ENCODE measurements at places on chromosomes 7 and 10.

DNA sequence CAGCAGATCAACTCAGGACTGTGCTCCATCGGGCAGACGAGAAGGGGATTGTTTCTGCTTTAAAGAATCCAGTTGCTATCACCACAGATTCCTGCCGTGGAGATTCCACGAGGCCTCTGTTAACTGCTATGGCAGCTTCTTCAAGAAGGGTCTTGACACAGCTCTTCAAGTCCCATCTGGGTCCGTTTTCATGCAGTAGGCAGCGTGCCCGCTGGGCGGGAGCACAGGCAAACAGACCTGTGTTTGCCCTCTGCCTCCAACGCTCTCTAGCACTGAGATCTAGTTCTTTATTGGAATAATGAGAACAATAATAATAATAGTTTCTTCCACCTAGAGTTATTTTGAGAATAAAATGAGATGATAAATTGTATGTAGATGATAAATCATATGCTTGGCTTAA is 127.2 kb upstream of the SP8 start:
- DNase-seq, result no peak
- no peaks in the 10 kb centered on the region for H3K4me1 ChIP-seq
- no peaks in the 10 kb centered on the region for H3K36me3 ChIP-seq
- H3K27me3 ChIP-seq, result no peaks in the 10 kb centered on the region
- no peak overlapping the region for H3K4me3 ChIP-seq
- no peak overlapping the region for H3K27ac ChIP-seq

- H3K4me3 ChIP-seq, result no peak overlapping the region
- peaks cover 6% of the 10 kb centered on the region for H3K27me3 ChIP-seq
- no peak for DNase-seq
- H3K36me3 ChIP-seq, result peaks cover 8% of the 10 kb centered on the region
- H3K4me1 ChIP-seq, result peaks cover 34% of the 10 kb centered on the region
- H3K27ac ChIP-seq, result no peak overlapping the region
Measured at GRCh38 chr10:129108378-129108777, 358.7 kb upstream of the MGMT start.

GRCh38 chr7:51138123-51139085 is 178.2 kb downstream of the COBL start:
- H3K27ac ChIP-seq, result no peak overlapping the region
- peaks cover 6% of the 10 kb centered on the region for H3K27me3 ChIP-seq
- DNase-seq, result no peak
- H3K36me3 ChIP-seq, result no peaks in the 10 kb centered on the region

DNA sequence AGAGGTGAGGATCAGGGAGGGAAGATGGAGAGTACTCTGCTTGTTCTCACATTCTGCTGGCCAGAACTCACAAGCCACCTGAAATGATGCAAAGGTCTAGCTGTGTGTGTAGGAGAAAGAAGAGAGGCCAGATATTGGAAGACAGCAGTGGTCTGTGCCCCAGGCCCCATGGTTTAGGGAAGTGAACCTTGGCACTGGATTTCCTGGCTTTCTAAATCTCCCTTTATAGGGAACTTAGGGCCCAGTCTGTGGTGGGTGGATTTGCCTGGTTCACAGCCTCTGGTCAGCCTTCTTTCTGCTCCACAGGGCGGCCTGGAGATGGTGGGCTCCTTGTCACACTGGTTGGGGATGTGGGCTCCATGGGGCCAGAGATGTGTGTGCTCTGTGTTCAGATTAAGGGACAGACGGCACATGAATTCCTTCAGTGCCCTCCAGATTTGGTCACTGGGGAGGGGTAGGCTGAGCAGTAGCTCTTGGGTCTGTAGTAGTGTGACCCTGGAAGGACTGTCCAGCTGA is 9.5 kb upstream of the SH2D4B start:
- no peak overlapping the region for H3K4me3 ChIP-seq
- no peaks in the 10 kb centered on the region for H3K27me3 ChIP-seq
- DNase-seq, result no peak

DNA sequence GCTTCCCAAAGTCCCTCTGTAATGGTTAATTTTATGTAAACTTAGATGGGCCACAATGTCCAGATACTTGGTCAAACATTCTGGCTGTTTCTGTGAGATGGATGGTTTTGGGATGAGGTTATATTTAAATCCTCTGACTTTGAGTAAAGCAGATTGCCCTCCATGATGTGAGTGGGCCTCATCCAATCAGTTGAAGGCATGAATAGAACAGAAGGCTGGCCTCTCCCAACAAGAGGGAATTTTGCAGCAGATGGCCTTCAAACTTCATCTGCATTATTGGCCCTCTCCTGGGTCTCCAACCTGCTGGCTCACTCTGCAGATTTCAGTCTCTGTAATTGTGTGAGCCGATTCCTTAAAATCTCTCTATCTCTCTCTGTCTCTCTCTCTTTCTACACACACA is 362.3 kb downstream of the GRID1 start:
- no peaks in the 10 kb centered on the region for H3K4me1 ChIP-seq
- H3K36me3 ChIP-seq, result no peaks in the 10 kb centered on the region
- peaks cover 10% of the 10 kb centered on the region for H3K27me3 ChIP-seq
- H3K27ac ChIP-seq, result no peak overlapping the region

DNA sequence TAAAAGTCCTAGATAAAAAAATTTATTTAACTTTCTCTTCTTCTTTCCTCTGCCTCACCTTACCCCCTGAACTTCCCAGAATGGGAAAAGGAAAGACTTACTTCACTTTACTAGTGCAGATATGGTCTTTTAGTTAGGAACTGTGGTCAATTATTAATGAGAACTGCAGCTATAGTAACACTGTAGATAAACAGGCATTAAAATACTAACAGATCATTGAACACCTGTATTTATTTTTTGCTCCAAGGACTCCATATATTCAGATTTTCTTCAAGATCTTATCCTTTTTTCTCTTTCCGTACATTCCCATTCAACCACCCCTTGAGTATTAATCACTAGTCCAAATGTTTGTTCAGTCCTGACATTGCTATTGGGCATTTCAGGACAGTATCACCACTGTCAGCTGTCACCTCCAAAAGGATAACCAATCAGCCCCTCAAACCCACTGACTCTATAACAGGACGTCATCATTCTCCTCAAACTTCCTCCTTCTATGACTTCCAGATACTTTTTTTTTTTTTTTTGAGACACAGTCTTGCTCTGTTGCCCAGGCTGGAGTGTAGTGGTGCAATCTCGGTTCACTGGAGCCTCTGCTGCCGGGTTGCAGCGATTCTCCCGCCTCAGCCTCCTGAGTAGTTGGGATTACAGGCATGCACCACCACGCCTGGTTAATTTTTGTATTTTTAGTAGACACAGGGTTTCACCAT is 4.2 kb downstream of the CPVL start:
- no peaks in the 10 kb centered on the region for H3K4me1 ChIP-seq
- H3K27ac ChIP-seq, result no peak overlapping the region
- no peak overlapping the region for H3K4me3 ChIP-seq
- no peaks in the 10 kb centered on the region for H3K36me3 ChIP-seq
- peaks cover 31% of the 10 kb centered on the region for H3K27me3 ChIP-seq

GRCh38 chr7:138243430-138243829 is 167.2 kb downstream of the AKR1D1 start:
- H3K27ac ChIP-seq, result no peak overlapping the region
- H3K4me3 ChIP-seq, result no peak overlapping the region
- no peaks in the 10 kb centered on the region for H3K36me3 ChIP-seq
- H3K27me3 ChIP-seq, result peaks cover 2% of the 10 kb centered on the region

GRCh38 chr10:43249962-43250614 is 16.8 kb downstream of the RASGEF1A start:
- H3K27ac ChIP-seq, result no peak overlapping the region
- no peaks in the 10 kb centered on the region for H3K4me1 ChIP-seq
- H3K36me3 ChIP-seq, result no peaks in the 10 kb centered on the region
- DNase-seq, result no peak
- H3K4me3 ChIP-seq, result no peak overlapping the region
- H3K27me3 ChIP-seq, result peaks cover 22% of the 10 kb centered on the region

DNA sequence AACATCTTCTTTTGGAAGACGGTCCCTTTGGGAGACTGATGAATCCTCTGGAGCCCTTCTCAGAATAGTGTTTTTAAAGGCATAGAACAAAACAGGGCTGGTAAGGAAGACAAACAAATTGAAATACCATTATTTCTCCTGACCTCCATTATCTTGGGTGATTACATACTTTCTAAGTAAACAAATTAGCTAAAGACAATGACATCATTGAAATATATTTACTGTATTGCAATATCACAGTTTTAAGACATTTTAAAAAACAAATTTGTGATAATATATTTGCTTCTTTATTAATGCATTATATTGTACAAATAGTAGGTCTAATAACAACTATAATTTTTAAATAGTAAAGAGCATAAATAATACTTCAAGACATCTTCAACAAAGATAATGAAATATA is 152.2 kb upstream of the CDK1 start:
- no peak overlapping the region for H3K27ac ChIP-seq
- no peaks in the 10 kb centered on the region for H3K4me1 ChIP-seq
- no peak overlapping the region for H3K4me3 ChIP-seq

GRCh38 chr7:50863053-50863452 is 80.4 kb upstream of the GRB10 start:
- no peaks in the 10 kb centered on the region for H3K36me3 ChIP-seq
- H3K27ac ChIP-seq, result no peak overlapping the region

DNA sequence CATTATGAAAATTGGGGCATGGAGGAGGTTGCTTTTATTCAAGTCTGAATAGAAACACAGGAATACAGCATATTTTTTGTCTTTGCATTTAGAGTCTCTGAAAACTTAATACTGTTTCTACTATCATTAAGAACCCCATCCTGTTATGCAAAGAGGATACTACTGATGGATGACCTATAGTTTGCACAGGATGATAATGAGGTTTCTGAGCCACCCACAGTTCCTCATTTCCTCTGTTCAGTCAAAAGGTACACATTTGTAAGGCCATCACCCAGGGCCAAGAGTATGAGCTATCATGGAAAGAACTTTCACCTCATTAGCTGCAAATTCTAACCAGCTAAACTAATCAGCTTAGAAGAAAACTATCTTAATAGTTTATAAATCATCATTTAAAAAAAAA is 213.0 kb upstream of the CHRM2 start:
- H3K4me1 ChIP-seq, result no peaks in the 10 kb centered on the region
- no peak overlapping the region for H3K4me3 ChIP-seq
- H3K27me3 ChIP-seq, result no peaks in the 10 kb centered on the region
- no peak overlapping the region for H3K27ac ChIP-seq
- H3K36me3 ChIP-seq, result no peaks in the 10 kb centered on the region

- no peak overlapping the region for H3K27ac ChIP-seq
- H3K4me1 ChIP-seq, result peaks cover 4% of the 10 kb centered on the region
- peaks cover 62% of the 10 kb centered on the region for H3K27me3 ChIP-seq
Measured at GRCh38 chr7:128353189-128353588, 8.3 kb downstream of the PRRT4 start.

- DNase-seq, result no peak
- H3K4me3 ChIP-seq, result no peak overlapping the region
- no peaks in the 10 kb centered on the region for H3K36me3 ChIP-seq
- no peaks in the 10 kb centered on the region for H3K4me1 ChIP-seq
- H3K27ac ChIP-seq, result no peak overlapping the region
- H3K27me3 ChIP-seq, result peaks cover 14% of the 10 kb centered on the region
Measured at GRCh38 chr10:70084189-70084588, 31.5 kb downstream of the MACROH2A2 start.

- no peaks in the 10 kb centered on the region for H3K27me3 ChIP-seq
- no peak overlapping the region for H3K27ac ChIP-seq
- no peak for DNase-seq
- H3K4me1 ChIP-seq, result no peaks in the 10 kb centered on the region
- no peak overlapping the region for H3K4me3 ChIP-seq
Measured at GRCh38 chr7:157976406-157976805, 611.2 kb downstream of the PTPRN2 start.

DNA sequence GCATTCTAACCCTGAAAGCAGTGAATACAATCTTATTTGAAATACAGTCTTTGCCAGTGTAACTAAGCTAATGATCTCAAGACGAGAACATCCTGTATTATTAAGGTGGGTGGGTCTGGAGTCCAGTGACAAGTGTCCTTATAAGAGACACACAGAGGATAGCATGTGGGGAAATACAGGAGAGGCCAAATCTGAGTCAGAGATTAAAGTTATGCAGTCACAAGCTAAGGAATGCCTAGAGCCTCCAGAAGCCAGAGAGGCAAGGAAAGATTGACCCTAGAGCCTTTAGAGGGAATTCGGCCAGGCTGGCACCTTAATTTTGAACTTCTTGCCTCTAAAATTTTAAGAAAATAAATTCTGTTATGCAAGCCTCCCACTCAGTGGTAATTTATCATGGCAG is 87.5 kb upstream of the HGF start:
- DNase-seq, result no peak
- no peaks in the 10 kb centered on the region for H3K36me3 ChIP-seq
- no peak overlapping the region for H3K27ac ChIP-seq
- no peaks in the 10 kb centered on the region for H3K27me3 ChIP-seq
- no peaks in the 10 kb centered on the region for H3K4me1 ChIP-seq

- H3K4me3 ChIP-seq, result no peak overlapping the region
- H3K36me3 ChIP-seq, result no peaks in the 10 kb centered on the region
- no peaks in the 10 kb centered on the region for H3K4me1 ChIP-seq
- no peak for DNase-seq
- no peaks in the 10 kb centered on the region for H3K27me3 ChIP-seq
- no peak overlapping the region for H3K27ac ChIP-seq
Measured at GRCh38 chr7:132230462-132230861, 345.8 kb downstream of the PLXNA4 start.

- H3K27me3 ChIP-seq, result no peaks in the 10 kb centered on the region
- H3K4me1 ChIP-seq, result peaks cover 21% of the 10 kb centered on the region
- no peak for DNase-seq
- peaks cover 6% of the 10 kb centered on the region for H3K36me3 ChIP-seq
Measured at GRCh38 chr7:43926798-43927123, 525 bp downstream of the UBE2D4 start.

DNA sequence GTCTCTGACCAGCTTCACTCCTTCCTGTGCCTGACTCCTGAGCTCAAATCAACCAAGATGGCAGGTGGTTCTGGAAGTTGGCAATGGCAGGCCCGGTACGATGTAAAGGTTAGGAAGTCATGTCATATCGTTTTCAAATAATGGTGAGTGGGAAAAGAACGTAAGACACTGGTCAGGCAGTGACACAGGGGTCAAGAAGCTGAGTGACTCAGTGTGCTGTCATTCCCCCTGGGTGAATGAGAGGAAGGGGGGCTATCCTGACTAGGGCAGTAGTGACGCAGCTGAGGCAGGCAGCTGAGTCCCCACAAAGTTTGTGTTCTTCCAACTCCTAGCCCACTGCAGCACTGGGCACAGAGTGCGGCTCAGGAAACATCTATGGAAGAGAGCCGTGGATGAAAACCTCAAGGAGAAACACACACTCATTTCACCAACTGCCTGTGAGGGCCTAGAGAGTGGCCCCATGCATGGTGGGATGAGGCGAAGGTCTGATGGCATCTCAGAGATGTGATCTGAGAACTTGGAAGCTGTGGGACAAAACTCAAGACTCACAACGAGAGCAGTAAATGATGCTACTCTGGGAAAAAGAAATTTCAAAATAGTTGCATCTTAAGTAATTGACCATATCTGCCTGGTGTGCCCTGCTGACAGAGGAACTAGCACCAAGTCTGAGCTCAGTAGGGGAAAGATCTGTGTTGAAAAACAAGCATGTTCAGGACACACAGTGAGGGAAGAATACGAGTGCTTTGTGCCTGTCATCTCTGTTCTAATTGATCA is 23.2 kb downstream of the CREB3L2 start:
- H3K27me3 ChIP-seq, result no peaks in the 10 kb centered on the region
- H3K36me3 ChIP-seq, result peaks cover 33% of the 10 kb centered on the region
- H3K4me1 ChIP-seq, result no peaks in the 10 kb centered on the region
- DNase-seq, result no peak
- no peak overlapping the region for H3K4me3 ChIP-seq

All from T-helper 2 cell treated with Interferon-gamma antibody and Interleukin-4, amounts not matched to agents 5 μg/mL and 100 μg/mL, for 36 hours (primary cell).